ENCODE measurements at places on chromosomes 2 and 18.
A peak's percentile ranks its signal among the peaks of the same experiment; 100 is the strongest.

DNA sequence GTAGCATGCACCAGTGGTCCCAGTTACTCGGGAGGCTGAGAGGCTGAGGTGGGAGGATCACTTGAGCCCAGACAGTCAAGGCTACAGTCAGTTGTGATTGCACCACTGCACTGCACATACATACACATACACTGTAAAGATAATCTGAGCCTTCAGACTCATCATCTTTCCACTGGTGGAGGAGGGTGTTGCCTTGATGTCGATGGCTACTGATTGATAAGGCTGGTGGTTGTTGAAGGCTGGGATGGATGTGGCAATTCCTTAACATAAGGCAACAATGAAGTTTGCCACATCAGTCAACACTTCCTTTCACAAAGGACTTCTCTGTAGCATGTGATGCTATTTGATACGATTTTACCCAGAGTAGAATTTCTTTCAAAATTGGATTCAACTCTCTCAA is 118.8 kb downstream of the IKZF2 start:
- DNase-seq, result no peak

GRCh38 chr2:102575888-102576287 is 43.5 kb upstream of the SLC9A2 start:
- DNase-seq, result no peak

GRCh38 chr18:47781561-47781960 is 148.9 kb downstream of the SMAD2 start:
- DNase-seq, result no peak

- no peak for DNase-seq
Measured at GRCh38 chr2:220143336-220143735, 515.9 kb downstream of the SLC4A3 start.

DNA sequence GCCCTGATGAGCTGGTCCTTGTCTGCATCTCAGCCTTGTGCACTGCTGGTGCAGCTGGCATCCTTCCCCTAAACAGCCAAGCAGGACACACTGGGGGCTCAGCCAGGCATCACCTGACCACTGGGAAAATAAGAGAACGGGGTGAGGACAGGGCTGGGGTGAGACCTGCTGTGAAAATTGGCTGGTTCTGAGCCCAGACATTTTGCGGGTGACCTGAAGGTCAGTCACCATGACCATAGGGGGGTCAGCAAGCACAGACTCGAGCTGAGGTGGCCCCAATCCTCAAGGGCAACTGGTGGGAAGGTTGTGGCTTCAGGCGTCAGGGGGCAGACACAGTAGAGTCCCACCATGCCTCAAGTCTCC is 144.9 kb upstream of the TWIST2 start:
- no peak for DNase-seq

GRCh38 chr2:50512397-50512796 is 519.5 kb downstream of the NRXN1 start:
- no peak for DNase-seq

DNA sequence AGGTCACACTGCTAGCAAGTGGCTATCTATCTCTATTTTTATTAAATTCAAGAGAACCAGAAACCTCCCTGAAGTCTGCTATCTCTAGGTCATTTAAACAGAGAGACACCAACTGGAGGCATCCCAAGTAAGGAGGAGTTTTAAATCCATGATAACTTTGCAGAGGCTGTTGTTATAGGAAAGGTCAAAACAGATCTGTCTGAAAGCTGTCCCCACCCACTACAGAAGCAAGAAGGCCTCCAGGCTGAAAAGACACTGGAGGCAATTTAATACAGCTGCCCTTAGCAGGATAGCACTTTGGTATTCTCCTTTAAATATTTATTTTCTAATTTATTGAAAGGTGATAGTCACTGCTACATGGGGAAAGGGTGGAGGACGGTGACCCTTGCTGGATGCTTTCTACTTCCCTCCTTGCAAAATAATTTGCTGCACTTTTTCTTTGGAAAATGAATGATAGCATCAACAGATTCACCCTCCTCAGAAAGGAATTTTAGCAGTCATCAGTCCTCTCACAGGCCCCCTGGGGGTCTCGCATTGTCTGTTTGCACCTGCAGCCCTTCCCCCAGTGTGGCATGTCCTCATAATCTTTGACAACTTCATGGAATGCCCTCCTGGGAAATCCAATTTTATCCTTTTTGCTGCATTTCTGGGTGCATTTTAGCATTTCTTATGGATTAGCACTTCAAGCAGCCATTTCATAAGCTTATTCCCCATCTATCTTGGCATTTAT is 429.5 kb upstream of the TNP1 start:
- DNase-seq, result no peak

DNA sequence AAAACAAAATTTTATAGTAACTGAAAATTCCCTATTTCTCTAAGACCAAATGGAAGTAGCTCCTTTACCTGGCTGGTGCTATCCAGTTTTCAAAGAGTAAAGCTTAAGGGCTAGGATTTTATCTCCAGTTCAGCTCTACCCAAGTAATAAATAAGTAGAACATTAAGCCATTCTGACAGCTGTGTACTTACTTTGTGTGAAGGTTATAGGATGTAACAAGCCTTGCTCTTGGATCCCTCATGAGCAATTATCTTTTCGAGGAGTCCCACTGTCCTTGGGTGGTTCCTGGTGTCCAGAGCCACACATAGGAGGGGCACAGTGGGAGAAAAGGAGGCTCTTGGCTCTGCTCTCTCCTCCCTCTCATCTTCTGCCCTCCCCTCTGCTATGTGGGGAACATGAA is 45.5 kb downstream of the KIF5C start:
- no peak for DNase-seq

DNA sequence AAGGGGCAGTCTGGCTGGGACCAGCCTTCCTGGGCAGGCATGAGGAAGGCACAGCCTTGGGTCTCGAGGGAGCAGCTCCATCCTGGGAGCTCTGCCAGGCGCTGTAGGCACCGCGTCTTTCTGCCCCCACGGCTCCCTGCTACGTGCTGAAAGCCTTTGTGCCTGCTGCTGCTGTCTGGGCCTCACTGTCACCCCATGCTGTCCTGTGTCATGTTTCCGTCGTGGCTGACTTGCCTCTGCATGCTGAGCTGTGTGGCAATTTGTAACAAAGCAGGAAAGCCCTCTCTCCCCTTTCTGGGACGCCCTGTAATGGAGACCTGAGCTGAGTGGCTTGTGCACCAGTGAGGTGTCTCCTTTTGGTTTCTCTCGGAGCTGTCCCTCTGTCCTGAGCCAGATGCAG is 152.5 kb downstream of the TSN start:
- DNase-seq, result no peak

DNA sequence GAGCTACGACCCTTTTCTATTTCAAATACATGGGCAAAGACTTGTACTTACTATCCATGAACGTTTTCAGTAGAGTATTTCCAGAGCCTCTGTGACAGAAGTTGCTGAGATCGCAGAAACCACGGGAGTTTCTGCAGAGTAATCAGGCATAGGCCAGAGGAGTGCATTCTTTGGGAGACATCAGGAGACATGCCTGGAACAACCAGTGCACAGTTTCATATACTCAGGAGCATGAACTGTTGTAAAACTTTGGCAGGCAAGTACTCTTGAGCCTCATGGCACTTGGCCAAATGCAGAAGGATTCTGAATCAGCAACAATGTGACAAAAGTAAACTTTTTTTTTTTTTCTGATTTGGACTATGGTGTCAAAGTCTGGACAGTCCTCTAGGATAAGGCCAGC is 307.1 kb downstream of the GRB14 start:
- DNase-seq, result no peak

GRCh38 chr18:39302481-39302880 is 1736.9 kb upstream of the CELF4 start:
- no peak for DNase-seq

DNA sequence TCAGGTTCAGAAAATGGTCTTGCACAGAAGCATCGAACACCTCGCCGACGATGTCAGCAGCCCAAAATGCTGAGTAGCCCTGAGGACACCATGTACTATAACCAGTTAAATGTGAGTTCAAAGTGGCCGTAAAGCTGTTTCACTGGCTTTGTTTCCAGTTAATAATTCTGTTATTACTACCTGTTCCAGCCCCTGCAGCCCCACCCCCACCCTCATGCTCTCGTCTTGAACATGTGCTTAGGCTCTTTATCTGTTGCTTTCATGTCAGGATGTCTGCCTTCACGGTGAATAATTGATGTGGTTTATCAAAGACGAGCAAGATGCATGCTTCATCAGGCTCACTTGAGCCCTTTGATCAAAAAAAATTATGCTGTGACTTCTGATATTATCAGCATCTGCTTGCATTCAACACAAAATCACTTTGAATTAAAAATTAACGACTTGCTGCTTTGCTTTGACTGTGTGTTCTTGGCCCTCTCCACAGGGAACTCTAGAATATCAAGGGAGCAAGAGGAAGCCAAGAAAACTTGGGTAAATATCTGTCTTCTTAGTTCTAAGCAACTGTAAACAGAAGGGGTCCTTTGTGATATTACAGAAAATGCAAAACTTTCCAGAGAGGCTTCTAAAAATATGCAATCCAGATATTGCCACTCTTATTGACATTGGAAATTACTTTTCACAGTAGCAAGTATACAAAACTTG is 63.4 kb upstream of the SP5 start:
- peak; percentile 10 for DNase-seq

DNA sequence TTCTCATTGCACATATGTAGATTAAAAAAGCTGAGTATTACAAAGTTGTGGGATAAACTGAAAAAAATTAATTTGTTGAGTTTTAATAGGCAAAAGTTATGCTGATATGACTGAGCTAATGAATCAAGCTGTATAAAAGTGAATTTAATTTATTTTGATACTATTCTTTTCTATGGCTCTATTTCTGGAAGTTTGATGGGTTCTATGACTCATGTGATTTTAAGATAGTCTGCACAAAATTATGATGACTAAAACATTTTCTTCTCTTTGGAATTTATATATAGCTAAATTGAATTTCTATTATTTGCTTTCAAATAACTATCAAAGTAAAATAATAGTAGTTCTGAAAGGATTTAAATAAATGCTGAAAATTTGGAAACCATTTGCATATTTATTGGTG is 71.0 kb upstream of the MMADHC start:
- no peak for DNase-seq

- DNase-seq, result no peak
Measured at GRCh38 chr2:161434118-161434517, 18.0 kb downstream of the TBR1 start.

- no peak for DNase-seq
Measured at GRCh38 chr18:49185623-49186022, 234.9 kb upstream of the SMAD7 start.

- DNase-seq, result no peak
Measured at GRCh38 chr18:50895350-50896045, 16.6 kb downstream of the ME2 start.

DNA sequence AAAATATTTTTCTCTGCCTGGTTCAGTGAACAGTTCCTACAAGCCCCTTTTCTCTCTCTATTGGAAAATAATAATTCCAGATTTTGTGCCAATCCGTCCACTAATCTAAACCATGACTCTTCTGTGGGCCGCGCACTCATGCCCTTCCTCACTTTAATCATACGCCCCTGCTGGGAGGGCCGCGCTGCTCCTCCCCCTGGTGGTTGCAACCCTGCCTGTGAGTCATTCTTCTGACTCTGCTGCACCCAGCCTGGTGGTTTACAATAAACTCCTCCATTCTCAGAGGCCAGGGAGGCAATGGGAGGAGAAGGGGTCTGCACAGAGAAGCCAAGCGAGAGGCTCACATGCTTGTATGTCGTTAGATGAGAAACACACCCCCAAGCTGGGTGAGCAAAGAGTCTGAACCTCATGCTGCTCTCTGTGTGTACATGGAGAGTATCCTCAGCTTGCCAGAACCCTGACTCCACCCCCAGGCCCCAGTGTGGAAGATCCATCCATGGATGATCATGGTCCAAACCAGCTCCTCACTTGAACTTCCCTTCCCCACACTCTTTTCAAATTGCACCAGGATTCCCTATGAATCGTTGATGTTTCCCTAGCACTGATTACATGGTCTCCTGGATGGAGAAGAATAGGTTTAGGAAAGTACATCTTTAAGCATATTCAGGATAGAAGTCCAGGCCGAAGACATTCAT is 228.9 kb downstream of the ANKRD30B start:
- DNase-seq, result no peak

DNA sequence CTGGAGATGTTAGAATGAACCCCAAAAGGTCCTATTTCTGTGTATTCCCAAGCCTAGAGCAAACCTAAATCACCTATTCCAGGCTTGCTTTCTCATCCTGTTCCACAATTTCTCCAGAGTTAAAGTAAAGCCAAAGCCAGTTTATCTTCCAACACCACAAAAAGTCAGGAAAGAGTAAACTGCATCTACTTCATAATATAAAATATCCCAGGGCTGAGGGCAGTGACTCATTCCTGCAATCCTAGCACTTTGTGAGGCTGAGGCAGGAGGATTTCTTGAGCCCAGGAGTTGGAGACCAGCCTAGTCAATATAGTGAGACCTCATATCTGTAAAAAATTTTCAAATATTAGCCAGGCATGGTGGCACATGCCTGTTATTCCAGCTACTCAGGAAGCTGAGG is 241.4 kb downstream of the CDH20 start:
- DNase-seq, result no peak

DNA sequence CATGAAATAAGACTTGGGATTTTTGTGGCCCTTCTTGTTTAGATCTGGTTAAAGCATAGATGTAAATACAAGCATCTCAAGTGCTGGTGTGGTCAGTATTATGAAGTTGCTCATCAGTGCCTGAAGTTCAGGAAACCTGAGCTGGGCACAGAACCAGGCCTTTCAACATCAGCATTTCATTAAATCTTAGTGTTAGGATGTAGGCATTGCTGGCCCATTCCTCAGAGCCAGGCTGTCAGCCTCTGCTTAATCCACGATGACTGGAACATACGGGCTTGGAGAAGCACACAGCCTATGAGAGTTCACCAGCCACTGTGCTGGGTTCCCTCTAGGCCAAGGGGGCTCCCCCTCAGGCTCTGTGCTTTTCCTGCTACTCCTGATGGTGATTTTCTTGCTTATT is 270.2 kb downstream of the EN1 start:
- no peak for DNase-seq

DNA sequence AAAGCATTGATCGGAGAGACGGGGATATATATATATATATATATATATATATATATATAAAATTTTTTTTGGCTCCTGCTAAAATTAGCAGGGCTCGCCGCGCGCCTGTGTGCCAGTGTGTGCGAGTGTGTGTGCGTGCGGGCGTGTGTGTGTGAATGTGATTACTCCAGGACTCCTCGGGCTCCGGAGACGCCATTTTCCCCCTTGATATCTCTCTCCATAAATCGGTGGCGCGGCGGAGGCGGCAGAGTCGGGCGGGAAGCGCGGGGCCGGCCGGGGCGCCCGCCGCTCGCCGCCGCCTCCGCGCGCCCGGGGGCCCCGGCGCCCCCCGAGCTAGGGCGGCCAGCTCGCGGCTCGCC is 795 bp upstream of the SETBP1 start:
- DNase-seq, result no peak

GRCh38 chr18:14971461-14972185 is 223.7 kb downstream of the ANKRD30B start:
- DNase-seq, result no peak

DNA sequence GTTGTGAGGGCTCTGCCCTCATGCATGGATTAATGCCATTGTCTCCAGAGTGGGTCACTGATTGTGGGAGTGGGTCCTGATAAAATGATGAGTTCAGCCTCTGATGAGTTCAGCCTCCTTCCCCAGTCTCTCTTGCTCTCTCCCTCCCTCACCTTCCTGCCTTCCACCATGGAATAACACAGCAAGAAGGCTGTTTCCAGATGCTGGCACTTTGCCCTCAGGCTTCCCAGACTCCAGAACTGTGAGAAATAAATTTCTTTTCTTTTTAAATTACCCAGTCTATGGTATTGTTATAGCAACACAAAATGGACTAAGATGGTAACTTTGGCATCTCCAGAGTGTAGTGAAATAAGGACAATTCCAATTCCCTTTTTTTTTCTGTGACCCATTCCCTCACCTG is 47.1 kb upstream of the MAP4K3 start:
- no peak for DNase-seq

- DNase-seq, result no peak
Measured at GRCh38 chr18:21490748-21491147, 109.8 kb downstream of the ESCO1 start.

GRCh38 chr2:140199312-140199711 is 1419.1 kb upstream of the NXPH2 start:
- DNase-seq, result no peak
